NCI-H1694 treated with DMSO at 0.1 percent for 48 hours (cell line): ENCODE measurements at places on chromosomes 6 and 20.

- DNase-seq, result no peak
Measured at GRCh38 chr6:7156643-7157278, 49.0 kb downstream of the RREB1 start.

DNA sequence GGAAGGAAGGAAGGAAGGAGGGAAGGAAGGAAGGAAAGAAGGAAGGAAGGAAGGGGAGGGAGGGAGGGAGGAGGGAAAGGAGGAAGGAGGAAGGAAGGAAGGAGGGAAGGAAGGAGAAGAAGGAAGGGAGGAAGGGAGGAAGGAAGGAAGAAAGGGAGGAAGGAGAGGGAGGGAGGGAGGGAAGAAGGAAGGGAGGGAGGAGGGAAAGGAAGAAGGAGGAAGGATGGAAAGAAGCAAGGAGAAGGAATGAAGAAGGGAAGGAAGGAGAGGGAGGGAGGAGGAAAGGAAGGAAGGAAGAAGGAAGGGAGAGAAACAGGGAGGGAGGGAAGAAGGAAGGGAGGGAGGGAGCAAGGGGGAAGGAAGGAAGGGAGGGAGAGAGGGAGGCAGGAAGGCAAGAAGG lies 204.9 kb downstream of the PHACTR1 start:
- DNase-seq, result no peak

GRCh38 chr6:159969921-159970320 lies 1.0 kb downstream of the IGF2R start:
- no peak for DNase-seq

GRCh38 chr20:64037498-64038213 lies 1.7 kb downstream of the C20orf204 start:
- DNase-seq, result no peak

- DNase-seq, result no peak
Measured at GRCh38 chr6:121816361-121816760, 380.9 kb downstream of the GJA1 start.

DNA sequence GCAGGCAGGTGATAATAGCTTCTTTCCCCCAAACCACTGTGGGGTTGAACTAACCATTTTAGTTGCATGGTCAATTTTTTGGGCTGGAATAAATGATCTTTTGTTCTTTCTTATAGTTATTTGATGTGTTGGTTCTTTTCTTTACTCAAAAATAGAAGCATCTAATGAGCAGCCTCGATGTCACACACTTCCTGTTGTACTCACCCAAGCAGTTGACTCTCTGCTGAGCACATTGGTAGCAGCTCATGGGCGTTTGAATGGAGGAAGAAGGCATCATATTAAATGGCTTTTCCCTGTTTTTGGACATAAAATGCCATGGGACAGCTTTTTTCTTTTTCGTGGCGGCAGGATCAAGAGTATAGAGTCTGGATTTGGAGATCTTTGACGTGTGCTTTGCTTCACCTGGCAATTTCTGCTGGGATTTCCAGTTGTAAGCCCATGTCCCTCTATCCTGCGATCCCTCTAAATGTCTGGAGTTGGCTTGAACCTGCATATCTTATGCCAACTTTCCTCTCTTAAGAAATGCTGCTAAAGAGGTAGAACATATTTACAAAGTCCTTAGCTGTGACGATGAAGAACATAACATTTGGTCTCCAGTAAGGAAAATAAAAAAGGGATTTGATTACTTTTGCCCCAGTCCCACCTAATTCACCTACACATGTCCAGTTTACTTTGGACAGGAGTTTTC lies 268.3 kb downstream of the PRL start:
- no peak for DNase-seq

DNA sequence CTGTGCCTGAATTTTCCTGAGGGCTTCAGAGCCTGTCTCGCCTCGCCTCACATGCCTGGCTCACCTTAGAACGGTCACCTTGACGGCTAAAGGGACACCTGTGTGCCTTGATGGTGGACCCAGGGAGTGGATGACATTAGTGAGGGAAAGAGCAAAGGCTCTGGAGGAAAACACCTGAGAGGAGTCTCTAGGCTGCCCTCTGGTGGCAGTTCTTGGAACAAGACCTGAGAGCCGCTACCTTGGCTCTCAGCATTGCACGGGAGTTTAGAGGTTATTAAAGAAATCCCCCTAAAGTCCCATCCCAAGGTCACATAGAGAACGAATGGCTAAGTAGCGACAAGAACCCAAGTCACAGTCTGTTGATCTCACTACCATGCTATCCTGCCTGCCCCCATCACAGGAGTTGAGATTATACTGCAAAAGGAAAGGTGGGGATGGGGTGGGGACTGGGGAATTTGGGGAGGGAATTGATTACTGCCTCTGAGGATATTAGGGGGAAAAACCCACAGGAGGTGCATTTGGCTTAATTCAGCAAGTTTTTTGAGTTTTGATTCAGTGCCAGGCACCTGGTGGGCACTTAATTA lies 7.9 kb upstream of the CDSN start:
- DNase-seq, result no peak

DNA sequence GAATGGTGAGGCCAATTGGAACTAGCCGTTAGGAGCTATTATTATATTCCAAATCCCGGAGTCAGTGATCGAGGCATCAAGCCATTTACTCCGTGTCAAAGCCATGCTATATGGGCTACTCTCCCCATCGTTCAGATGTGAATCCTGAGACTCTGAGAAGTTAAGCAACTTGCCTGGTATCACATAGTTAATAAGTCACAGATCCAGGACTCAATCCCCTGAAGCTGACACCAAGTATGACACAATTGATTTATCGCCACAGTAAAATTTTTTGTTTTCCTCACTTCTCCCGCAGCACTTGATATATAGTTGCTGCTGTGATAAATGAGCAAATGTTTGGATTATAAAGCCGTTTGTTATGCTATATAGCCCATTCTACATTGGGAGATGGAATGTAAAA lies 50.8 kb upstream of the TSHZ2 start:
- DNase-seq, result no peak

DNA sequence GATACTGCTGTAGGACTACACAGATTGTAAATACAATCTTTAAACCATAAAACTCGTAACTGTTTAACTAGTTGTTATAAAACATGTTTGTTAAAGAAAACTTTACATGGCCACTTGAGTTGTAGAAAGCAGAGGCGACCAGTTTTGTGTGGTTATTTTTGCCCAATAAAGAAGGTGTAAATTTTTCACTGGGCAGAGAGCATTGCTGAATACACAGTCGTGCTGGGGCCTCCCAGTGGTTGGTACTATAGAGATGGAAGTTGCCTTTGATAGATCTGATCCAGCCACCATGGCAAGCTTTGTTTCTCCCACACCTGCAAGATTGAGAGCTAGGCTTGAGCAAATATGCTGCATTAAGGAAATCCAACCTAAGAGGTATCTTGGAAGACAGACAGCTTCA lies 34.0 kb upstream of the YWHAB start:
- DNase-seq, result no peak

DNA sequence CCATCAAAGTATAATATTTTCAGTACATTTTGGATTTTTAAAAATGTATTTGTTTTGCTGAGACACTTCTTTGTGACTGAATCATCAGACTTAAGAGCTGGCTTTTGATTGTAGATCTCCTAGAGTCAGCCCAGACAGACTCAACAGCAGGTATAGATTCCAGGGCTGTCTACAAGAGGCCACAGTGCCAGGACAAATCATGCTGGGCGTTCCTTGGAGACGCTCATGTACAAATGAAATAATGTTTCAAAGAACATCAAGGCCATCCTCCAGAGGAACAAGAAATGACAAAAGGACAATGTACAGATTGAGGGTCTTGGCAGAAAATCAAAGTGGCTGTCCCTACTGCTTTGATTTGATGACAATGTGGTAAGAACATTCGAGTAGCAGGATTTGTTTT lies 369.3 kb downstream of the GRIK2 start:
- DNase-seq, result no peak

DNA sequence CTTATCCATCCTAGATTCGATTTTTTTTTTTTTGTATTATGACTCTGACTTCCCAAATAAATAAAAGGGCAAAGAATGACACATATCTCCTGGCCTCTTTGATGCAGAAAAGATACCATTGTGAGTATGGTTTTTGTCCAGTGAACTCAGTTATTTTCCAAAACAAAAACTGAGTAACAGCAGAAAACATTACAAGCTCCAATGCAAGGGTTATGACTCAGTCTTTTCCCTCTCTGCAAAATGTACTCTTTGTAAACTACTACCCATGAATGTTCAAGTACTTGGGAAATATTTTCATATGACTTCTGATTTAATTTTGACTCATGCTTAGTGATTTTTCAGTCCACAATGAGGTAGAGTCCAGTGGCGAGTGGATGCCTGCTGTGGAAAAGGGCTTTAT lies 355.3 kb downstream of the RNF144B start:
- DNase-seq, result no peak

- DNase-seq, result no peak
Measured at GRCh38 chr20:38299963-38300362, 4.0 kb upstream of the BPI start.

DNA sequence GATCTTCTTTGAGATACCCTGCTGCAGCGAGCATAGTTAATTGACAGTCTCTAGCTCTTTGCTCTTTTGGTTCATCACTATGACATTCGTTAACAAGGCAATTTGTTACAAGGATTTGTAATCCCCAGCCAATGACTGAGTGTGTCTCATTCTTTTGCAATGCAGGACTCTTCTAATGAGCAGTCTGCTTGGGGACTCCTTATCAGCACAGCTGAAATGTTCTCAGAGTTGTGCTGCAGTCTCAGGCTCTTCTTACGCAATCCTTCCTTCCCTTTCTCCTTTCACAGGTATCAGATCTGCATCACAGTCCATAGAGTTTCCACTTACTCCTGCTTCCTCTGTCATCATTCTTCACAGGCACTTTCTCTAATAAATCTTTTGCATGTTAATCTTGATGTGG lies 161.2 kb upstream of the OGFRL1 start:
- DNase-seq, result no peak

DNA sequence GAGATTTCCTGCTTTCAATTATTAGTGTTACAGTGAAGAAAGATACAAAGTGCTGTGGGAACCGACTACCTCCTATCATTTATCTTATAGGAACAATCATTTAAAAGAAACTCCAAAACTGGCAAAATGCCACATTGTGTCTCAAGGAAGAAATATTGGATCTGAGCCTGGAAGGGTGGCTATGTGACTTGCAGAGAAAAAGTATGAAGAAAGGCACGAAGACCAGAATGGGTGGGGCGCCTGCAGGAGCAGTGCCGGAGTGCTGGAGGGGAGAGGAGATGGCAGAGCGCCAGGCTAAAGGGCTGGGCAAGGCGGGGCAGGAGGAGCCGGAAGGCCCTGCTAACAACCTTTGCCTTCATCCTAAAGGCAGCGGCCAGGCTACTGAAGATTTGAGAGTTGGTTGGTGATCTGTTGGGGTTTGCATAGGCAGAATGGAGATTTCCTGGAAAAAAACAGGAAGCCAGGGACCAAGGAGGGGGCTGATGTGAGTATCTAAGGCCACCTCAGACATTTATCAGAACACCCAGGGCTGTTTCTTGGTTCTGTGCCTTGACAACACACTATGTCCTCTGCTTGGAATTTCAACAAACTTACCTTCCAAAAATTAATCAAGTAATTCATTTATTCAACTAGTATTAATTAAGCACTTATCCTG lies 125.6 kb downstream of the MAFB start:
- no peak for DNase-seq

DNA sequence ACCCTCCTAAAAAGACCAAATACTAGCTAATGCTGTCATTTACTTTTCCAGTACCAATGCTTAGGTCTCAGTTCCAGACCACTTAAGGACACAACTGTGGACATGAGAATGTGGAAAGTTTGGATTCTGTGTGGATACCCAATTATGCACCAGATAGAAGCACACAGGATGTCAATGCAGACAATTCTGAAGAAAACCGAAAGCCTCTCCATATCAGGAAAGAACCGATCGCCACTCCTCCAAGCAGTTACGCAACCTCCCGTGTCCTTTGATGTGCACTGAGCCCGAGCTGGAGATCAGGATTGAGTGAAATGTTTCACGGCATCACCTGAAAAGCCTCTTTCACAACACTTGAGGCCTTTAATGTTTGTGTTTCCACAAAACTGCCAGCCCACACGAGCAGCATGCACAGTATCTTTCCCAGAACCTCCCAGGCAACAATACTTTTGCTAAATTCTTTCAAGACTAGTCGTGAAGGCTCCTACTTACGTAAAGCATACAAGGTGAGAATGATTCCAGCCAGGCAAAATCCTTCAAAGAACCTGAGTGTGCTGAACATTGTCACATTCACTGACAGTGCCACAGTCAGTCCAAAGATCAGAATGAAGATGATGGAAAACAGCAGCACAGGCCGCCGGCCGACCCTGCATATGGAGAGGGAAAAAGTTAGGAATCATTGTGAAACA lies 47.0 kb downstream of the SLC22A23 start:
- no peak for DNase-seq

DNA sequence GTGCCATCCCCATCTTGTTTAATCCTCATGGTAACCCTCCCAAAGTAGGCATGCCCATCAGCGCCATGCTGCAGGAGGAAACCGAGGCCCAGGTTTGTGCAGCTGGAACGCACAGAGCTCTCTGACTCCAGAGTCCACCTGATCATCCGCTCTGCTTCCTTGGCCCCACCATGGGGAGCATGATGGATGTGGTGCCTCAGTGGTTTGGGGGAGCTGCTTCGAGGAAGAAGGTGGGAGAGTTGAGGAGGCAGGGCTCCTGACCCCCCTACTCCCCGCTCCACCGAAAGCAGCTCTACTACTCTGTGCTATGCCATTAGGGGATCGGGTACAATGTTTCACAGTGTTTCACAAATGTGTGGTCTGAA lies 52.2 kb downstream of the TGM2 start:
- DNase-seq, result no peak
